ENCODE measurements at places on chromosomes 7 and 10.

- DNase-seq, result no peak
Measured at GRCh38 chr7:137846827-137847567, at the start of gene DGKI. TSS of gene DGKI (minus strand) at chr7:137846974.

DNA sequence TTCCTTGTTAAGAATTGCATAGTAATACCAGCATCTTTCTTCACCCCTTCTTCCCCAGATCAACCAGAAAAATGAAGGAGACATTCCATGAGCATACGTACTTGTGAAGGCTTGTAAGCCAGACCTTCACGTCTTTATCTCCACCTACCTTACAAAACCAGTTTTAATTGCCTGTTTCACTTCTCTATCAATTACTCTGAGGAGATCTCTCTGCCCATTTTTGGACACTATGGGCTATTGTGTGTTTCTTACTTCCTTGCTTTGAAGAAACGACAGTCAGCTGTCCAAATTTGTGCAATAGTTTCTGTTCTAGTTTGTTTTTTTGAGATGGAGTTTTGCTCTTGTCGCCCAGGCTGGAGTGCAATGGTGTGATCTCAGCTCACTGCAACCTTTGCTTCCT lies 349.7 kb upstream of the MBL2 start:
- no peak for DNase-seq

GRCh38 chr7:108282427-108282996 lies 152.4 kb upstream of the LAMB4 start:
- DNase-seq, result no peak

DNA sequence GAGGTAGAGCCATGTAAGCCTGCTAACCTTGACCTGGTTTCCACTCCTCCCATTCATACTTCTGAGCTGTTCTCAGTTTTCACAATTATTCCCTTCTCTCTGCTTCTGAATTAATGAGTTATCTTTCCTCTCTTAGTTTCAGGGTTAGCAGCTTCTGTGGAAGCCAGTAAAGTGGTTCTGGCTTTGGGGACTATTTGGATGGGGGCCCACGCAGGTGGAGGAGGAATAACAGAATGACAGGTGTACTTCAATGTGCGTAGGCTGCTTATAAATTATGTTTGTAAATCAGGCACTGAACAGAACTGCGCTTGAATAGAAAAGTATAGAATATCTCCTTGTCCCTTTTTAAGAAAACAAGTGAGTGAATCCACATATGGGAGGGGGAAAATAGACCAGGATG lies 128.9 kb upstream of the GAD2 start:
- DNase-seq, result no peak

- DNase-seq, result no peak
Measured at GRCh38 chr7:111290982-111291381, 200.1 kb downstream of the LRRN3 start.

DNA sequence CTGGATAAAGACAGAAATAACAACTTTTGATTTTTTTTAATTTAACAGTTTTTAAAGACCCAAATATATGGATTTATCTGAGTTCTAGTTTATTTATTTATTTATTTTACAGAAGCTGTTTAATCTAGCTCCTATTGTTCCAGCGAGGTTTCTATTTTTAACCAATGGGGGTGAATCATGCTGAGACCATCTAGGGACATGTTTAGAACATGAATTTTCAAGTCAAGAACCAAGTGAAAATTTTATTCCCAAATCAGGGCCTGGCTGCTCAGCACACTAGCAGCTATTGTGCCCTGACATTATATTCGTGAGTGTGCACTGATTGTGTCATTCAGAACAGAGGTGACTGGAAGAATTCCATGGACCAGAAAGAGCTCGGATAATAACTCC lies 24.6 kb upstream of the MPP7 start:
- no peak for DNase-seq

DNA sequence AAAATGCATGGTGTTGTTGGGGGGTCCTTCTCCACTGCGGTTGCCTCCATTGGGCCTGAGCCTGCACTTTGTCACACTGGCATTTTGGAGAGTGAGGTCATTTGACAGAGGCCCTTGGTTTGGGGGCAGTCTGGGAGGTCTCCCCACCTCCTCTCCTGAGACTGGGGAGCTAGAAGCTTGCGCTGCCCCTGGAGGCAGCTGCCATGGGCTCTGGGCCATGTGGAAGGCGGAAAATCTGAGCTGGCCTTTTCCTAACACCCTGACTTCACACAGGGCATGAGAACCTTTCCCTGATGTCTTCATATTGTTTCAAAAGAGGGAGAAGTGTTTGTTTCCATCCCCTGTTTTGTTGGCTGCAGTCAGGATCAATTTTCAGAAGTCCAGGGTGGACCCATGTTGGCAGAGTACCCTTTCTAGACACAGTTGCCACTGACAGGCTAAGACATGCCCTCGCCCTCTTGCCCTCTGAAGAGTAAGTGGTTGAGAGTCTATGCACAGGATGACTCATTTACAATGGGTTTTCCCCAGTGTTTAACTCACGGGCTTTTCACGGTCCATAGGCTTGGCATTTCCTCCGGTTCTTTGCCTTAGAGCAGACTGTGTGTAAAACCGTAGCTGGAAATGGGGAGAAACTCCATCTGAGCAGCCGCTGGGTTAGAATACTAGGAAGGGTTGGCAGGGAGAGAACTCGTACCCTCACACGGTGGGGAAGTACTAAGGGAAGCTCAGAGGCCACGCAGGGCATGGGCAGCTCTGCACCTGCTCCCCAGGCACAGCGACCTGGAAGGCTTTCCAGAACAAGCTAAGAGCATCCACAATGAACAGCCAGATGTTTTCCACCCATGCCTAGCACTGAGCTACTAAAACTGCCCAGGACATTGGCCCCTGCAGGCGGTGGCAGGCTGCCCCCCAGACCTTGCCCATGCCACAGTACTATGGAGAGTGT lies 655.0 kb downstream of the SDK1 start:
- DNase-seq, result no peak

DNA sequence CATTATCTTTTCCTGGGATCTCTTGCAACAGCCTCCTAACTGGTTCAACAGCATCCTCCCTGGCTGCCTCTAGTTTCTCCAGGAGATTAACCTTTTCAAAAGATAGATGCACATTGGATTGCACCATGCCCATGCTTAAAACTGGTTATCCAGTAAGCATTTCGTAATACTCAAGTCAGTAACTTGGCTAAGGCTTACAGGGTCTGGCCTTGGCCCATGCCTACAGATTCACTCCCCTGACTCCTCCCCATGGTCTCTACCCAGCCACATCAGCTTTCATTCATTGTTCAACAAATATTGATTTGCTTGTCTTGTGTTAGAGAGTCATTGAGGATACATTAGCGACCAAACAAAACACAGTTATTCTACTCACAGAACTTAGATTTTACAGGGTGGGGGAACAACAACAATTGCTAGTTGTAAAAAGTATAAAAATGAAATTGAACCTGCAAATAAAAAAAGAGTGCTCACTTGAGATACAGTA lies 1.8 kb upstream of the KIF20B start:
- no peak for DNase-seq

- DNase-seq, result no peak
Measured at GRCh38 chr10:28684986-28685580, 7.8 kb downstream of the BAMBI start.

DNA sequence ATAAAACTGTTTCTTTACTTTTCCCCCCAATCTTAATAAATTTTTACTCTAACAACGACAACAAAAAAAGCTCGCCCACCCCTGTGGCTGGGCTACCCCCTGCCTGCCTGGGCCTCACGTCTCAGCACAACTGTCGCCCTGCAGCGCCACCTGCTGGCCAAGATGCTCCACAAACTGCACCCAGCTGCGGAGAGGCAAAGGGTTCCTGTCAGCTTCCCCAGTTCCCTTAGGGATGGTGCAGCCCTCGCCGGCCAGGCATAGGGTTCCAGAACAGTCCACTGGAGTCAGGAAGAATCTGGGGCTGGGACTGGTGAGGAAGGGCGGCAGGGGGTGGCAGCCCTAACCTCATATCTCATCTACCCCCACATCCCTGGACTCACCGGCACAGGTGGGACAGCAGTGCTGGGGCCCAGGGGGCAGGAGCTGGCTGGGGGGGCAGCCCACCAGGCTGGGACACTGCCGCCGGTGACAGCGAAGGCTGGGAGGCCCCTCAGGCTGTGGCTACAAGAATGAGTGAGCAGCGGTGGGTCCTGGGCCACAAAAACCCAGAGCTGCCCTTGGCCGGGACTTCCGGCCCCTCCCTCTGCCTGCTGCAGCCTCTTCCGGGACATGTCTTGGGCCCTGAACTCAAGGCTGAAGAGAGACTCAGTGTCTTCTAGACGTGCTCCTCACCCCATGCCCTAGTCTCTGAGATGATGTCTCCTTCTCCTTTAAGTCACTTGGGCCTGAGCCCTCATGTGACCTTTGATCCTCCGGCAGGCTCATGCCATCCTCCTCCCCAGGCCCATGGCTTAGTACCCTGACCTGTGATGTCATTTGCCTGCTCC lies 21.2 kb downstream of the ATP6V1F start:
- DNase-seq, result peak; percentile 22

All from fibroblast of skin of left quadriceps (primary cell).